NCI-H524 (cell line): ENCODE measurements at places on chromosomes 2 and 18.

DNA sequence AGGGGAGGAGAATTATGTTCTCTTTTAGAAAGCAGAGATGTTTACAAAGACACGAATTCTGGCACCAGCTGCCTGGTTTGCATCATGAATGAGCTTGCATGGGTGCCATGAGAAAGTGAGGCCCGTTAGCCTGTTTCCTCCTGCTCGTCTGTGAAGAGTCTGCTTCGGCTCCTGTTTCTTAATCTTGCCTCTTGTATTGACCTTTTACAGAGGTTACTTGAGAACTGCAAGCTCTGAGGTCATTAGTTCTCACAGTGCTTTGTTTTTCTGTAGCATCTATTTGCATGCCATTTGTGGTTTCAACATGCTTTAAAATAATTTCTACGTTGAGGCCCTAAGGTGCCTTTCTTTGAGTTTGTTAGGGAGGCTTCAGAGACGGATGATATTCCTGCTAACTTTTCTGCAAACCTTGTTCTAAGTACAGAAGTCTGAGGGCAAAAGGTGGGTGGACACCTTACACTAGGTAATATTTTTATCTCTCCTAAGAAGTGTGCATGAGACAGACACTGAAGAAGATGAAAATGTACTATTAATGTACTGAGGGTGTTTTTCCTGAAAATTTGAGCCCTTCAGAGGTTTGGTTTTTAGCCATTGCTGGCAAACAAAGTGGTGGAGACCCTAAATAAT lies 53.4 kb upstream of the LINC00305 start:
- DNase-seq: no peak

DNA sequence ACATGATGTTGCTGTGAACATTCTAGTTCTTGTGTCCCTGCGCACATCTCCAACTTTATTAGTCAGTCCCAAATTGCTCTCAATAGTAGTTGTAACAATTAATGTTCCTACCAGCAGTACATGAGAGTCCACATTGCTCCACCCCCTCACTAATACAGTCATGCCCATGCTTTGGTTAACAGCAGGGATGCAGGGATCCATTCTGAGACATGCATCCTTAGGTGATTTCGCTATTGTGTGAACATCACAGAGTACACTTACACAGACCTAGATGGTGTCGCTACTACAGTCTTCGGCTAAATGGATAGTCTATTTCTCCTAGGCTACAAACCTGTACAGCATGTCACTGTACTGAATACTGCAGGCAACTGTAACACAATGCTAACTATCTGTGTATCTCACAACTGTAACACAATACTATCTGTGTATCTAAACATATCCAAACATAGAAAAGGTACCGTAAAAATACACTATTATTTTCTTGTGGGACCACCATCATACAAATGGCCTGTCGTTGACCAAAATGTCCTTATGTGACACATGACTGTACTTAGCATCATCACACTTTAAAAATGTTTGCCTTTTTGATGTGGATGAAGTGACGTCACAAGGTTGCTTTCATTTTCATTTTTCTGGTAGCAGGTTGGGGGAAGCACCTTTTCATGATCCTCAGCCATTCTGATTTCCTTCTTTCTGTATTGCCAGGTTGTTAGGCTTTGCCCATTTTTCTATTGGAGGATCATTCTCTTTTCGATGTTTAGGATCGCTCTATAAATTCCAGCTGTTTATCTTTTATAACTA lies 82.9 kb upstream of the RNF152 start:
- no peak for DNase-seq

DNA sequence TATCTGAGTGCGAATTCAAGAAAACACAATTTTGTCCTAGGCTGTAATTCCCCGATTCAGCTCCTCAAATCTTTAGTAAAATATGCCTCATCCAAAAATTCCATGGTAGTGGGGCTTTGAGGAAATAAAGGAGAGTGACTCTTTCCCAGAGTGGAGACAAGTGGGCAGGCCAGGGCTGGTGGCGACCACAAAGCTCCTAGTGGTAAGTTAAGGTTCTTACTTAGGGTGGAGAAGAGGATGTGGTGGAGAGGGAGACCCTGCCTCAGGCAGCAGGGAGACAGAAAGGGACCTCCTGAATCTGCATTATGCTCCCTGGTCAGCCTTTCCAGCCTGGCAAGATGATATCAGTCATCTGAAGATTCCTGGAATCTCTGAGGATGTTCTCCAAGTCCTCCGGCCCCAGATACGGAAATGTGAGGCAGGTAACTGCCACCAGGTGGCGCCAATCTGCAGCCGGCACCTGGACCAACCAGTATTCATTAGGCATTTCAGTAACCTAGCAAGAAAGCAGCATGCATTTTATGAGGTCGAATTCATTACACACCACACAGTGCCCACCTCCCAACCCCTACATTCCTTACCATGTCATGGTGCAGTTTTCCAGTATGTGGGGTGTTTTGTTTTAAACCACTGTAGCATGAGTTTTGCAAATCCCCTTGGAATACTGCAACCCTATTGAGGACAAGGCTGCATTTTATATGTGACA lies 106.4 kb downstream of the POLE4 start:
- peak; percentile 37 for DNase-seq

DNA sequence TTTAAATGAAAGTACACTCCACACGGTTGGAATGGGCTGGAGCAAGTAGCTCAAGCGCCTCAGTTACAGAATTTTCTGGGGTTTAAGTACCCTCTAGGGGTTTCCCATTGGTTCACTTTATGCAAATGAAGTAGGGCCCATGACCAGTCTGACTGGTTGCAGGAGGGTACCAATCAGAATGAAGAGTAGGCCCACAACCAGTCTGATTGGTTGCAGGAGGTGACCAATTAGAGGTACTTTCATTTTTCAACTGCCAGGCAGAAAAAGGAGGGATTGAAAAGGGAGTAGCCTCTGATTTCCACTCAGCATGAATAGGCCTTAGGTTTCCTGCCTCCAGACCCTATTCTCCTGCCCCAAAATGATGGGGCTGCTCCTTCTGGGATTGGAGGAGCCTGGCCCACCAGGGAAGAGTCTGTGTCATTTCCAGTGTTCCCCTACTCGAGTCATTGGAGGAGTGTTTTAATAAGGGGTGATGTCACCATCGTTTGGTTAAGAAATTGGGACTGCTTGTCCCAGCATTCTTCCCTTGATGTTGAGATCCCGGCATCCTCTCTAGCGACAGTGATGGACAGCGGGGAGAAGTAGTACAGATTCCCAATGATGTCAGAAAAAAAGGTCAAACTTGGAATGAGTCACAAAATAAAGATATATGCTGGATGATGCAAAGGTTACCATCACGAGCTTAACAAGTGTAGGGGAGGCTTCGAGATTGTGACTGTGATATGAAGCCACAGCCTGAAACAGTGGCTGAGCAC lies 210.4 kb downstream of the SH3BP4 start:
- no peak for DNase-seq

DNA sequence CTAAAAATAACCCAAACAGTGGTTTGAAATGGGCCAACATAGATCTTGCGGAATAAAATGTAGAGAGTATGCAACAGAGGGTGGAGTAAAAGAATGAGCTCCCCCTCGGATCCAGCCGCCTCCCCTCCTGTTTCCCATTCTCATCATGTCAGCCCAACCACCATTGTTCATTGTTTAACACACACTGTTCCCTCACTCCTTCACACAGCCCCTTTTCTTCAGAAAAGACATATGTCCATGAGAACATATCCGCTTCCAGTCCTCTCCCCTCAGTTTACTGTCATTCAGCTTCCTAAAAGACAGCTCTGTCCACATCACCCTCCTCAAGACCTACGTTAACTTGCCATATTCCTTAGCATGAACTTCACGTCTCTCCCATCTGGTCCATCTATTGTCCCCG lies 62.9 kb upstream of the SERTAD2 start:
- no peak for DNase-seq

DNA sequence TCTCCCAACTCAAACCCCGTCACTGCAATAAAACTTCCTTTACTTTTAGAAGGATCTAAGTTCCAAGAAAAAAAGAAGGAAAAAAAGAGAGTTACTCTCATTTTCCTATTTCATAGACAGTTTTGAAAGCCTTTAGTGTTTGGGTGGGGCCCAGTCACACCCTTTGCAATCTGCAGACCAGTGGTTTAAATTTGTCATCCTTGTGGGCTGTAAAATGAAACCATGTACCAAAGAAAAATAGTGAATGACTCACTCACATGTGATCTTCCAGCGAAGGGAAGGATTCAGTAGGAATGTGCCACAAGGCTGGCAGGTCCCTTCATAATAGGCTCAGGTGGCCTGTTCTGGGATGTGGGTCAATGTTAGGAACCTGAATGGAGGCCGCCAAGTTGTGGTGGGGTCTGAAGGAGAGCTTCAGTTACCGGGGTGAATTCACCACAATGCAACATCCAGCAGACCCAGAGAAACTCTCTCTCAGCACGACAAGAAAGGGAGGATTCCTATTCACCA lies 28.3 kb downstream of the ANXA4 start:
- no peak for DNase-seq

- no peak for DNase-seq
Observed at GRCh38 chr2:215684448-215685237, 248.8 kb upstream of the FN1 start.

DNA sequence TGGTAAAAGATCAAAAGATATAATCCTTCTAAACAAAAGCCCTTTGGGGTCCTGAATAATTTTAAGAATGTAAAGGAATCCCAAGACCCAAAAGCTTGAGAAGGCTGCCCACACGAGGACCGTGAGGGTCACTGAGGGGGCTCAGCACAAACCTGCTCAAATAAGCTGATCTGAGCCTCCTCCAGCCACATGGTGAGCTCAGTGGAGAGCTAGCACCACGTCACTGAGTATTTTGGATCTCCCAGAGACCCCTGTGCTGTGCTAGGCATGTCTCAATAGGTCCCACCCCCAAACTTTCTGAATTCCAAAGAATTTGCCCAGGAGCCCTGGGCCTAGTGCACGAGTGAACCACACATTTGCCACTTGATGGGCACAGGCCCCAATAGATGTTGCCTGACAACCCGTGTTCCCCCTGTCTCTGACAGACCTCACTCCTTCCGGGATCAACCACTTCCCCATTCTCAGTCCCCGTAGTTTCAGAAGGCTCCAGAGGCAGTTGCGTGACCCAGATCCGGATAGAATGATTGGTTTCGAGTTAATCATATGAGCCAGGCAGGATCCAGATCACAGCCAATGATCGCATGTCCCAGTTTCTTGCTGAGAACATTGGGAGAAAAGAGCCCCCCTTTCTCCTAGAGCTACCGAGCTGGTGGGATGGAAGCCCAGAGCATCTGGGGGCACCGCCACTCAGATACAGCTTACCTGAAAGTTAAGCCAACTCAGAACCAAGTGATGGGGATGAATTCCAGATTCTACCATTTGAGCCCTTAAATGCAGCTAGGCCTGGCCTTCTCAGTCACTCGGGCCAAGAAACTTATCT lies 203.8 kb downstream of the TNS1 start:
- no peak for DNase-seq
